Left lung (tissue), 14 donors: ENCODE measurements at places on chromosomes 3 and 15. TPM values are rescaled to one million over a fixed set of nuclear protein-coding genes. Genes with fewer than 3 reads are reported as not detected.

The FRMD5 gene
- polyA plus RNA-seq, result 2.4 TPM

DNA sequence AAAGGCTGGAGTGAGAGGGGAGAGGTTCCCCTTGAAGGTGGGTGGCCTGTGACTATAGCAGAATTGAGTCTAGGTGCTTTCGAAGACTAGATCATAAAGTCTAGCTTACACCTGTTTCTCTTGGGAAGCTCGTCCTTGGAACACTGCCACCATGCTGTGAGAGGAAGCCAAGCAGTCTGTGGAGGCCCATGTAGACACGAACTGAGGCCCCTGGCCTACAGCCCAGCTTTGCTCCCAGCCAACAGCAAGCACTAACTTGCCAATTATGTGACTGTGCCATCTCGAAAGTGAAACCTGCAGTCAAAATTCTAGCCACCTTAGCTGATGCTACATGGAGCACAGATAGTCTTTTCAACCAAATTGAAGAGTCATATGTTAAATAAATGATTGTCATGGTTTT, 190.5 kb upstream of the NECTIN3 start:
- no peak for DNase-seq

The ZNF639 gene
- 55.6 TPM for polyA plus RNA-seq

DNA sequence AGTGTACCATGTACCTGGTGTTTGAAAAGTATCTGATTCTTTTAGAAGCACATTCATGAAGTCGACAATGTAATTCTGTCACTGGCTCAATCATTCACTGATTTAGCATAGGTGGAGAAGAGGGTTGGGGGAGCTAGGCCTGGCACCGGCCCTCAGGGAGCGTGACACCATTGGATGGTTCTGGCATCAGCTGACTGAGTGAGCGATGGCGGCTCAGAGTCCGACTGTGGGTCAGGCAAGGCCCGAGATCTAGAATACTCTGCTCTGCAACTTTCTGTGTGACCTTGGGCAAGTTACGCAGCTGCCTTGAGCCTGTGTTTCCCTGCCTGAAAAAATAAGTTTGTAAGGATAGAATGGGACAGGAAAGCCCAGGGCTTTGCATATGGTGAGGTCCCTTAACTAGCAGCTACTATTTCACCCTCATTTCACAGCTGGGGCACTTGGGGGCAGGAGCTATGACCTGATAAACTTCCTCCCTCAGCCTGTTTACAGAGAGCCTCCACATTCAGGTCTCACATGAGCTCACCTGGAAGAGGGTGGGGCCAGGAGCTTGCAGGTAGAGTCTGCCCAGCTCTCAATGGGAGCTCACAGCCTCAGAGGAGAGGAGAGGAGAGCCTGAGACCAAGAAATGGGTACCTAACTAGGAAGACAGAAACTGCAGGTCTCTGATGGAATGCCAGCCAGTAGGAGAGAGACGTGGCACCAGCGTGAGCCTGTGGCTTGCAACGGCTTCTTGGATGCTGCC, 153.7 kb upstream of the TLE3 start:
- DNase-seq, result no peak

GRCh38 chr3:52423173-52423572, 21.7 kb downstream of the SEMA3G start:
- no peak for DNase-seq

- no peak for DNase-seq
Observed at GRCh38 chr3:30393079-30393478, 213.3 kb upstream of the TGFBR2 start.

DNA sequence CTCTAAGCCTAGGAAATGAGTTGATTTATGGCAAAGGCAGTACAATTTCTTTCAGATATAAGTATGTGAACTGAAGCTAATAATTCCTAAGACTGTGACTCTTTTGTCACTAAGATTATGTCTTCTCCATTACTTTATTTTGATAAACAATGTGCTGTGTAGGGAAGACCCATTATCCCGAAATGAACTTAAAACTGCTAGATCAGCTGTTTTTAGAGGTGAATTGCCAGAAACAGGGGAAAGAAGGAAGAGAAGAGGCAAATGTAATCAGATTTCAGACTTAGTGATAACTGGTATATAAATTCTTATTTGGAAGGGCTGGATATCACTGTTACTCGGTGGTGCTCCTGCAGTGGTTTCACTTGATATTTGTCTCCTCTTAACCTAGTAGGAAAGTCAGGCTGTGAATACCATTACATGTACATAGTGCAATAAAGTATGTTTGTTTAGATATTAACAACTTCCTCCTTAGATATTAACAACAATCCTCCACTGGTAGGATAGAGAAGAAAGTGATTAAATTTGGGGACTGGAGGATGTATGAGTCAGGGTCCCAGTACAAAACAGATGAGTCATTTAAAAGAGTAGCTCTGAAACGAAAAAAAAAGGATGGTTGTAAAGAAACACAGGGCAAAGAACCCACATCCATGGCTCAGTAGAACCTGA, 338.5 kb upstream of the KCNH8 start:
- DNase-seq, result no peak

GRCh38 chr15:72733941-72734738, 48.1 kb downstream of the BBS4 start:
- no peak for DNase-seq

GRCh38 chr3:33681667-33682066, 36.4 kb downstream of the CLASP2 start:
- DNase-seq, result no peak

- no peak for DNase-seq
Observed at GRCh38 chr3:173502983-173503568, 105.5 kb downstream of the NLGN1 start.

The PARP15 gene
- polyA plus RNA-seq, result 0.80 TPM

- no peak for DNase-seq
Observed at GRCh38 chr3:61802772-61803171, 241.4 kb downstream of the PTPRG start.

The CX3CR1 gene
- polyA plus RNA-seq, result 2.8 TPM

- DNase-seq, result no peak
Observed at GRCh38 chr3:188041193-188041592, 112.8 kb upstream of the LPP start.

DNA sequence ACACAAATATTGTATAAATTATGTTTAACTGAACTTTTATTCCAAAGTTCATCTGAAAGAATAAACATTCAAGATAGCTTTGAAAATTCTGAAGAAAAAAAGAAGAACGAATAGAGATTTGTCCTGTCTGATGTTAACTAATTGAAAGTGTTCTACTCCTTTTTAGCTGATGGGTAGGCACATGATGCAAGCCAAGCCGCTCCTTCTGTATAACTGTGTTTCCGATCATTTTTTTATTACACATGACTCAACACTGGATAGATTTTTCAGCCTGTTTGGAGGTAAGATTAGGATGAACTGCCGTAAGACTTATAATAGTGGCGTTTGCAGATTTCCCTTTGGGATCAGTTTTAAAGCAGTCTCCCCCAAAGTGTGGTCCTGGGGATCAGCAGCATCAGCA, 19.0 kb downstream of the NSUN3 start:
- DNase-seq, result no peak

The XYLB gene
- polyA plus RNA-seq, result 7.4 TPM

DNA sequence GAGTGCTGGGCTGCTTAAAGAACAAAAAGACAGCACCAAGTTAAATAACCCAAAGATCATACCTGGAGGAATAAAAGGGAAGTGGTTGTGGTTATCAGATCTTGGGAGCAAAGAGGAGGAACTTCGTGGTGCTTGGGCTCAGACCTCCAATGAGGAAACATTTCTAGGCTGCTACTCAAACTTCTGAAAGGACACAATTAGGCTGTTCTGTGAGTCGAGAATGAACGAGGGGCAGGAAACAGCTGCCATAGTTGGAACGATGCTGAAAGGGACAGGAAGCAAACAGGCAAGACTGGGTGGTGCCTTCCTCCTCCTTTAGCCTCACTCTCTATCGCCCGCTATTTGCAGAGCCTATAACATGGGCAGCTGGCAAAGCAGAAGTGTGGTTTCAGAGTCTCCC, 276.3 kb upstream of the ARRDC4 start:
- no peak for DNase-seq

DNA sequence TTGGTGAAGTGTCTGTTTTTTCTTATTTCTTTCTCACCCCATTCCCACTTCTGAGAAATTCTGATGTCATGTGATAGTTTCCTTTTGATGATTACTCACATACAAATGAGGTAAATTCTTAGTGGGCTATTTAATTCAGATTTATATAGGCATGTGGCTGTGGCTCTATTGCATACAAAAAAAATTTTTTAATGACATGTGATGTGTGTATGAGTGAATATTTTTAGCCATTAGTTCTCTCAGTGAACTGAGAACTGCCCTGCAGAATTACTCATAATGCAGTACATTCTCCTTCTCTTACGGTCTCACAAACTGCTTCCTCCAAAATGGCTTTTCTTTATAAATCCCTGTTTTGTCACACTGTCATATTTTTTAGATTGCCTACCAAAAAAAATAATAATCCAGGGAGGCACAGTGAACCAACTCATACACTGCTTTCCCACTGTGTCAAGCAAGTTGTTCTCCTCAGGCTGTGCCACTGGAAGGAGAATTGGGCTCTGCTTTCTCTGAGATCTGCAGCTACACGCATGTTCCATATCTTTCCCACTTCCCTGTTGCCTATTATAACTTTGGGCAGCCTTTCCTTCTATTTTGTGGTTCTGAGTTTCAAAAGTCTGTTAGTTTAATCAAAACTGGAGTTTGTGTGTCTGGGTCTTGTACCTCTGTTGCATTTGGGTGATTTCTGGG, 415.7 kb upstream of the THBS1 start:
- DNase-seq, result no peak

The CHCHD6 gene
- polyA plus RNA-seq, result 18.4 TPM

The CDC25A gene
- polyA plus RNA-seq, result 6.8 TPM

GRCh38 chr3:73453666-73454065, 171.1 kb downstream of the PDZRN3 start:
- no peak for DNase-seq
